Lung (tissue), 17 donors: ENCODE measurements at places on chromosomes 5 and 9. TPM values are rescaled to one million over a fixed set of nuclear protein-coding genes. Genes with fewer than 3 reads are reported as not detected.

DNA sequence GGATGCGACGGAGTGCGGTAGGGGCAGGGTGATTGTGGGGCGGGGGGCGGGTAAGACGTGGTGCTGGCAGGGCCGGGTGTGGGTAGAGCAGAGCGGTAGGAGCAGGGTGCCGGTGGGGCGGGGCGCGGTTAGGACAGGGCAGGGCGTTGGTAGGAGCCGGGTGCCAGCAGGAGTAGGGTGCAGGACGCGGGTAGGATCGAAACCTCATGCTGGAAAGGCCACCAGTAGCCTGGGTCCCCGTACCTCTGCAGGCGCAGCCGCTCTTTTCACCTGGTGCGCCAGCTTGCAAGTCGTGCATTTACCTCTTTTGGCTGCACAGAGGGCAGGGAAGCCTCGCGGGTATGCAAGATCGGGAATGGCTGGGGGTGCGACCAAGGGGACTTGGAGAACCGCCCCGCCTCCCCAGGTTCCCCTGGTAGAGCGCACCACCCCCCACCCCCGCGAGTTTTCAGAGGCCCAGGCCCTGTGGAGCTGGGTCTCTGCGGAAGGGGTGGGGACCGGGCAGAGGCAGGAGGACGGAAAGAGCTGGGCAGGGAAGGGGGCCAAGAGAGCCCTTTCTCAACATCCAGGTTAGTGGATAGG is 104.8 kb upstream of the SIMC1 start:
- H3K4me1 ChIP-seq: peaks cover 6% of the 10 kb centered on the region
- H3K36me3 ChIP-seq: no peaks in the 10 kb centered on the region
- H3K27ac ChIP-seq: no peak overlapping the region
- no peaks in the 10 kb centered on the region for H3K27me3 ChIP-seq
- no peak for DNase-seq

DNA sequence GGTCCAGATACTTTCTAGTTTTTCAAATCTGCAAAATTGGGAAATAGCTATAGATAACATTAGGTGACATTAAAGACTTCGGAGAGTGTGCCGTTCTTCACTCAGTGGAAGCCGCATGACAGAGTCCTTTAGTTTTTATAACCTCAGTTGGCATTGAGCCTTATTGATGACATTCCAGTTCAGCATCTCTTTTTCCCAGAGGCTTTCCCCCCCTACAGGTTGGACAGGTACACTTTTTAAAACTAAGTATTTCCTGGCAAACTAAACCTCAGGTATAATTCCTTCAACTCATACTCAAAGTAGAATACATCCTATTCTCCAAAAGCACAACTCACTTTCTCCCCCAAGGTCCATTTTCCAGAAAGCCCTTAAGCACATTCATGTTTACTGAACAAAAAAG is 58.7 kb downstream of the SLC46A2 start:
- H3K4me1 ChIP-seq: no peaks in the 10 kb centered on the region
- no peak overlapping the region for H3K27ac ChIP-seq
- H3K4me3 ChIP-seq: no peak overlapping the region
- H3K36me3 ChIP-seq: peaks cover 3% of the 10 kb centered on the region
- H3K27me3 ChIP-seq: no peaks in the 10 kb centered on the region

GRCh38 chr9:77729177-77729576 is 81.1 kb upstream of the GNA14 start:
- peaks cover 29% of the 10 kb centered on the region for H3K36me3 ChIP-seq
- H3K4me3 ChIP-seq: no peak overlapping the region
- H3K27ac ChIP-seq: no peak overlapping the region
- DNase-seq: no peak
- no peaks in the 10 kb centered on the region for H3K4me1 ChIP-seq
- no peaks in the 10 kb centered on the region for H3K27me3 ChIP-seq

DNA sequence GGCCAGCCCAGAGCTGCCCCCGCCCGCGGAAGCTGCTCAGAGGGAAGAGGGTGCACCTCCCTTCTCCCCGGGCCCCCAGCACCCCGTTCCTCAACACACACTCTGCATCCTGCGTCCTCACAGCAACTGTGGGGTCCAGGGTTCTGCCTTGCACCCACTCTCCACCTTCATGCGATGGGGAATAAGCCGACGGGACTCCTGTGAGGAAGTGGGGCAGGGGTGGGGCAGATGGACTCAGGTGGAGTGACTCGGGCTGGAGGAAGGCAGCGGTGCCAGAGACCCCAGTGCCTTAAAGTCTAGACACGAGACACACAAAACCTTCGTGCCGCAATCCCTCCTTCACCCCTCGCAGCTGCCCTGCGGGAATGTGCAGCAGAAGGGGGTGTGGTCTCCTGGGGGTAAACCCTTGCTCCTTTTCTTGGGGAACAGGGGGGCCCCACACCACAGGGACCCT is 8.6 kb downstream of the BRD3 start:
- DNase-seq: no peak
- no peak overlapping the region for H3K4me3 ChIP-seq
- H3K27me3 ChIP-seq: no peaks in the 10 kb centered on the region
- H3K4me1 ChIP-seq: peaks cover 7% of the 10 kb centered on the region

DNA sequence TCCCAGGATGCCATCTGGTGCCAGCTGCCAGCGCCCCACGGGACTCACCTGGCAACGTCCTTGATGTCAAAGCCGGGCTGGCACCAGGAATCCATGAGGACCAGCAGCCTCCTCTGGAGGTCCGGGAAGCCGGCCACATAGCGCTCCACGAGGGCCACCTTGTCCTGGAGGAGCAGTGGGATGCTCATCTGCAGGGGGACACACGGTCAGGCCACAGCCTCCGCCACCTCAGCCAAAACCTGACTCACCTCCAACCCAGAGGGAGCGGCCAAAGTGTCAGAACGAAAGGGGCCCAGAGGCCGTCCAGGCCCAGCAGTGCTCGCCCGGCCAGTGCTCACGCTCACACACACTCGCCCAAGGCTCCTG is 56.5 kb downstream of the EXD3 start:
- no peak for DNase-seq
- no peaks in the 10 kb centered on the region for H3K36me3 ChIP-seq
- H3K4me1 ChIP-seq: peaks cover 4% of the 10 kb centered on the region
- H3K27me3 ChIP-seq: no peaks in the 10 kb centered on the region
- H3K27ac ChIP-seq: no peak overlapping the region
- H3K4me3 ChIP-seq: no peak overlapping the region

DNA sequence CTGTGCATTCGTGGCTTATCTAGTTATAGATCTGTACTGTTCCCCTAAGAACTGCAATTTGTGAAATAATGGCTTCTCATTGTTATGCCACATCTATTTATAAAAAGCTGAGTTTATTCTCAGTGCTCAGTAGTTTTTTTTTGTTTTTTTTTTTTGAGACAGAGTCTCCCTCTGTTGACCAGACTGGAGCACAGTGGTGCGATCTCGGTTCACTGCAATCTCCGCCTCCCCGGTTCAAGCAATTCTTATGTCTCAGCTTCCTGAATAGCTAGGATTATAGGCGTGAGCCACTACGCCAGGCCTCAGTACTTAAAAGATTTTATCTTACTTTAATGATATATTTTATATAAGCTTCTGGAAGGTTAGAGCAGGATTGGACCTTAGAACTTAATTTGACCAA is 19.0 kb downstream of the SEC61B start:
- no peak for DNase-seq
- H3K27ac ChIP-seq: no peak overlapping the region
- no peaks in the 10 kb centered on the region for H3K4me1 ChIP-seq
- no peaks in the 10 kb centered on the region for H3K27me3 ChIP-seq

The PLAC8L1 gene
- total RNA-seq: 0.46 TPM

The HTR4 gene
- 0.17 TPM for total RNA-seq
